Neural crest cell (in vitro differentiated cells): ENCODE measurements at places on chromosomes 11 and 22. TPM values are rescaled to one million over a fixed set of nuclear protein-coding genes. Genes with fewer than 3 reads are reported as not detected.
A peak's percentile ranks its signal among the peaks of the same experiment; 100 is the strongest.

The MAJIN gene
- total RNA-seq, result not detected in 2 replicates

The ARVCF gene
- total RNA-seq, result 93.5 and 105 TPM in 2 replicates

The SOX6 gene
- total RNA-seq, result 18.6 and 19.6 TPM in 2 replicates

The MAPK8IP2 gene
- 30.4 and 31.8 TPM in 2 replicates for total RNA-seq

The RHOD gene
- 1.7 and 2.1 TPM in 2 replicates for total RNA-seq

The SLC7A4 gene
- total RNA-seq, result 0.26 and 0.43 TPM in 2 replicates

The ROBO4 gene
- total RNA-seq, result 0.05 and 0.07 TPM in 2 replicates

The LGR4 gene
- 45.3 and 51.5 TPM in 2 replicates for total RNA-seq

The SMCO4 gene
- total RNA-seq, result 23.1 and 25.1 TPM in 2 replicates

The TRIM48 gene
- not detected in 2 replicates for total RNA-seq

DNA sequence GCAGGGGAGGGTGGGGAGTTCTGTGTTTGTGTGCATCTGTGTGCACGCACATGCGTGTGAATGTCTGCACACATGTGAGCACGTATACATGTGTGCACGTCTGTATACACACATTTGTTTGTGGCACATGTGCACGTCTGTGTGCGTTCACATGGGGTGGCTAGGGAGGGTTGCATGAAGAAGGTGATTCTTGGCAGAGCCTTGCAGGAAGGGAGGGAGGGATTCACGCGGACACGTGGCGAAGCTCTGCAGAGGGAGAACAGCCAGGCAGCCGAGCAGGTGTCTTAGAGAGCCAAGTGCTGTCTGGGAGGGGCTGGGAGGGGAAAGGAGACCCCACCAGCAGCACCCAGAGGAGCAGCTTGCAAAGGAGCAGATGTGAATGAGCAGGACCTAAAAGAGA is 372.1 kb downstream of the BRD1 start:
- H3K27ac ChIP-seq, result no peak overlapping the region
- no peaks in the 10 kb centered on the region for H3K36me3 ChIP-seq
- peaks cover 35% of the 10 kb centered on the region for H3K27me3 ChIP-seq
- H3K4me3 ChIP-seq, result no peak overlapping the region
- no peak for DNase-seq

GRCh38 chr11:126834573-126834972 is 166.0 kb downstream of the KIRREL3 start:
- peaks cover 10% of the 10 kb centered on the region for H3K4me1 ChIP-seq
- no peaks in the 10 kb centered on the region for H3K27me3 ChIP-seq
- no peak overlapping the region for H3K27ac ChIP-seq
- H3K4me3 ChIP-seq, result no peak overlapping the region

DNA sequence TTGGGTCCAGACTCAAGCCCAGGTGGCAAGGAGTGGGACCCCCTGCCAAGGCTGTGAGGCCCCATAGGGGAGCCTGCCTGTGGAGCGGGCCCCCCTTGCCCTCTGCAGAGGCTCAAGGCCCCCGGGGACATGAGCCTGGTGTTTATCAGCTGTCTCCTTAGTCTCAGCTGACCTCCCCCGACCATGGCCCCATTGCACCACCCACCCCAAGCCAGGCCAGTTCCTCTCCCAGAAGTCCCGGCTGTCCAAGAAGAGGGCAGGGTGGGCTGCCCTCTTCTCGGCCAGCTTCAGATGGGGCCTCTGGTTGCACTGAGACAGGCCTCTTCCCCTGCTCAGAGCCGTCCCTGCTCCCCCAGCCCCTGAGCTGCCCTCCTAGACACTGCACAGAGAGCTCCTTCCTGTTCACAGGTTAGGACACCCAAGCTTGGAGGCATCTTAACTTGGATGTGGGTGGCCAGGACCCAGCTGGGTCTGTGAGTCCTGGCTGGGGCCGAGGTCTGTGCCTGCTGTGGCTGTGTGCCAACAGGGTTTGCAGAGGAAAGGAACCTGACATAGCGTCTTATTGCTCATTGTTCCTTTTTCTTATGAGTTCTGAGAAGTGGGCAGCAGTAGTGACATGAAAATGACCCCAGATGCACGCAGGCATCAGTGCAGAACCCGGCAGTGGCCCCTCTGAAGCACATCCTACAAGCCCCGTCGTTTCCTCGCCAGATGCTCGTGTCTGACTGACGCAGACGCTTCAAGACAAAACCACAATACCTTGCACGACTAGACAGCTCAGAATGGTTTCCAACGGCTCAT is 5.4 kb downstream of the TRABD start:
- H3K27ac ChIP-seq, result no peak overlapping the region

- no peaks in the 10 kb centered on the region for H3K27me3 ChIP-seq
- peaks cover 43% of the 10 kb centered on the region for H3K4me1 ChIP-seq
- peaks cover 8% of the 10 kb centered on the region for H3K36me3 ChIP-seq
- peak overlapping the region; percentile 88 for H3K27ac ChIP-seq
Observed at GRCh38 chr11:114243461-114244372, 52.5 kb upstream of the NNMT start.

- peaks cover 37% of the 10 kb centered on the region for H3K4me1 ChIP-seq
- DNase-seq, result no peak
- H3K27ac ChIP-seq, result no peak overlapping the region
- H3K27me3 ChIP-seq, result no peaks in the 10 kb centered on the region
Observed at GRCh38 chr22:17269607-17270261, 50.5 kb upstream of the ADA2 start.

GRCh38 chr11:117900121-117900648 is 23.7 kb upstream of the FXYD6 start:
- no peak for DNase-seq

DNA sequence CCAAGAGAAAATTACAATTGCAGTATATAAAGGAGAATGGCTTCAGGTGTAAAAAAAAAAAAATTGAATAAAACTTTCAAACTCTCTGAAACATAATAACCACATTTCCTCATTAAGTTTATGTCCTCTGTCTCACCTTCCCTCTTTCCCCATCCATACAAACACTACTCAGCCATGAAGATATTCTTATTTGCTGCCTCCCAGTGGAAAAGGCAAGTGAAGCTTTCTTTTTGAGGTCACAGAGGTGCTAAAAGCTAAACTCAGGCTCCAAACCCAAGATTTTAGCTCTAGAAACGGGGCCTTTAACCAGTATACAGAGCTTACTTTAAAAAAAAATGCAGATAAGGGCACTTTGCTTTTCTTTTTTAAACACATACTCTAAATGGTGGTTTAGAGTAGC is 1568.5 kb downstream of the FAM181B start:
- no peak overlapping the region for H3K4me3 ChIP-seq
- H3K27ac ChIP-seq, result no peak overlapping the region
- peaks cover 4% of the 10 kb centered on the region for H3K4me1 ChIP-seq
- no peak for DNase-seq
- no peaks in the 10 kb centered on the region for H3K36me3 ChIP-seq

GRCh38 chr11:14253840-14254239 is 105.1 kb downstream of the RRAS2 start:
- H3K27me3 ChIP-seq, result peaks cover 5% of the 10 kb centered on the region
- H3K4me1 ChIP-seq, result peaks cover 5% of the 10 kb centered on the region
- H3K27ac ChIP-seq, result peak overlapping the region; percentile 60
- no peaks in the 10 kb centered on the region for H3K36me3 ChIP-seq
- no peak overlapping the region for H3K4me3 ChIP-seq

- H3K4me1 ChIP-seq, result peaks cover 48% of the 10 kb centered on the region
- H3K36me3 ChIP-seq, result peaks cover 9% of the 10 kb centered on the region
- H3K27me3 ChIP-seq, result no peaks in the 10 kb centered on the region
- peak; percentile 56 for DNase-seq
Observed at GRCh38 chr11:68373815-68374501, 61.6 kb downstream of the LRP5 start.

GRCh38 chr11:121881806-121882205 is 234.2 kb downstream of the BLID start:
- H3K36me3 ChIP-seq, result no peaks in the 10 kb centered on the region
- H3K27ac ChIP-seq, result no peak overlapping the region
- no peak for DNase-seq
- peaks cover 19% of the 10 kb centered on the region for H3K4me1 ChIP-seq

- no peak for DNase-seq
- H3K36me3 ChIP-seq, result no peaks in the 10 kb centered on the region
- no peak overlapping the region for H3K27ac ChIP-seq
- peak overlapping the region; percentile 81 for H3K4me3 ChIP-seq
Observed at GRCh38 chr11:22668005-22668796, 1.8 kb downstream of the GAS2 start.

- no peaks in the 10 kb centered on the region for H3K27me3 ChIP-seq
- DNase-seq, result no peak
- peaks cover 8% of the 10 kb centered on the region for H3K4me1 ChIP-seq
- H3K36me3 ChIP-seq, result peaks cover 10% of the 10 kb centered on the region
- H3K4me3 ChIP-seq, result peak overlapping the region; percentile 72
- H3K27ac ChIP-seq, result no peak overlapping the region
Observed at GRCh38 chr22:18974477-18975180, 38.5 kb upstream of the PRODH start.

- peak overlapping the region; percentile 23 for H3K27ac ChIP-seq
- peaks cover 3% of the 10 kb centered on the region for H3K36me3 ChIP-seq
- H3K27me3 ChIP-seq, result no peaks in the 10 kb centered on the region
- peak overlapping the region; percentile 43 for H3K4me3 ChIP-seq
Observed at GRCh38 chr22:37896939-37897338, 9.2 kb upstream of the MICALL1 start.

- no peaks in the 10 kb centered on the region for H3K36me3 ChIP-seq
- H3K4me3 ChIP-seq, result no peak overlapping the region
- no peak overlapping the region for H3K27ac ChIP-seq
- no peaks in the 10 kb centered on the region for H3K27me3 ChIP-seq
Observed at GRCh38 chr11:11268119-11268518, 84.9 kb downstream of the CSNK2A3 start.

- no peak for DNase-seq
- H3K27ac ChIP-seq, result peak overlapping the region; percentile 45
- H3K4me1 ChIP-seq, result peaks cover 43% of the 10 kb centered on the region
- no peaks in the 10 kb centered on the region for H3K36me3 ChIP-seq
Observed at GRCh38 chr11:126082251-126083109, 19.8 kb upstream of the CDON start.

DNA sequence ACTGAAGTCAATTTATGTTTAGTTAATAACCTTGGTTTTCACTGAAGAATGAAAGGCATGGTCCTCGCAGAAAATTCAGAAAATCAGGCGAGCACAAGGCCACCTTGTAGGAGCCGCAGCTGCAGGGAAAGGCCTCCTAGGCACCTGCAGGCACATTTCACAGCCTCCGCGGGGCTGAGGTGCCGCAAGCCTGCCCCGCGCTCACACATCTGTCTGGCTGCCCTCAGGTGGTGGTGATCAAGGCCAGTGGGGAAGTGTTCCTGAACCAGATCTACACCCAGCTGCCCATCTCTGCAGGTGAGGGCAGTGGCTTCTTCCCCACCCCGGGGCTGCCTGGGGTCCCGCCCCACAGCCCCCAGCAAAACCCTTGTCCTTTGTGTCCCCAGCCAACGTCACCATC is 10.5 kb downstream of the MUC5AC start:
- H3K27me3 ChIP-seq, result no peaks in the 10 kb centered on the region
- no peak overlapping the region for H3K4me3 ChIP-seq
- H3K27ac ChIP-seq, result no peak overlapping the region
- no peaks in the 10 kb centered on the region for H3K4me1 ChIP-seq
- DNase-seq, result no peak
- H3K36me3 ChIP-seq, result no peaks in the 10 kb centered on the region

- no peak overlapping the region for H3K4me3 ChIP-seq
- no peak overlapping the region for H3K27ac ChIP-seq
- no peaks in the 10 kb centered on the region for H3K36me3 ChIP-seq
- H3K27me3 ChIP-seq, result no peaks in the 10 kb centered on the region
- no peak for DNase-seq
Observed at GRCh38 chr11:92413757-92414513, 189.3 kb downstream of the FAT3 start.

DNA sequence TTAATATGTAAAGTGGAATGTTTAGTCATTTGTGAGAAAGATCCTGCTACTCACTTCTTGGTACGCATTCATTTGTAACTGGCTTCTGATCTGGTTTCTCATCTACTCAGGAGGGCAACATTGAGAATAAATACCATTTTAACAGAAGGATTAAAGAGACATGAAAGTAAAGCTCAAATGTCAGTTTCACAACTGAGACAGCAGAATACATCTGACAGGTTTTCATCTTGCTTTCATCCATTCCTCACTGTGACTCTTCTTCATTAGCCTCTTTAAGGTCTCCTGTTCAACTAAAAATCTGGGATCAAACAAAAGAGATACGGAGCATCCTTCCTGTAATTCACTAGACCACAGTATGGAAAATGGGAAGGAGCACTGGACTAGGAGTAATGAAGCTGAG is 31.4 kb upstream of the CCDC89 start:
- no peaks in the 10 kb centered on the region for H3K27me3 ChIP-seq
- no peaks in the 10 kb centered on the region for H3K36me3 ChIP-seq
- no peak for DNase-seq
- no peak overlapping the region for H3K27ac ChIP-seq
- H3K4me1 ChIP-seq, result peaks cover 53% of the 10 kb centered on the region

GRCh38 chr11:130467116-130467900 is 18.9 kb downstream of the ADAMTS15 start:
- H3K27me3 ChIP-seq, result no peaks in the 10 kb centered on the region
- H3K36me3 ChIP-seq, result no peaks in the 10 kb centered on the region
- DNase-seq, result no peak
- no peaks in the 10 kb centered on the region for H3K4me1 ChIP-seq

DNA sequence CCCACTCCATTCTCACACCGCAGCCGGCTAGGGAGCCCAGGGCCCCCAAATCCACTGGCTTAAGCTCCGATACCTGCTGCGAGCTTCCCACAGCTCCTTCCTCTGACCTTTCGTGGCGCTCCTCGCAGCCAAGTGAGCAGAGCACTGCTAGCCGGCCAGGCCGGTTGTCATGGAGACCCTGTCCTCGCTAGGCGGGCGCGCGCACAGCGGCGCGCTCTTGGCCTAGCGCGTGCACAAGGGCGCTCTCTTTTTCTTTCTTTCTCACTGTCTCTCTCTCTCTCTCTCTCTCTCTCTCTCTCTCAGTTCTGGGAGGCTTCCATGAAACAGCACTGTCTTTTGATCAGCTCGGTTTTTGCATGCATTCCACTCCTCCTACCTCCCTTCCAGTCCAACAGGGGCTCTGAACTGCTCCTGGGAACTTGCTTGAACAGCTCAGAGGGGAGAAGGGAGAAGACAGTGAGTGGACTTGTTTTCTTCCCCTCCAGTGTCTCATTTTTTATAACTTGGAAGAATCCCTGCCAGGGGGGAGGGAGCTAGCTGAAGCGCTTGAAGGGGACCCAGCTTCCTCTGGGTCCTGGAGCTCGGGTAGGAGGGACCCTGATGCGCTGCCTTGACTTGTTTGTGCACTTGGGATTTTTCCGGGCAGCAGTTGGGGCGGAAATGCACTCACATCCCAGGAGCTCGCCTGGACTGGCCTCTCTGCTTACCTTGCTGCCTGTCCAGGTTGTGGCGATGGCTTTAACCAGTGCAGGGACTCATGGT is 100.3 kb upstream of the AKIP1 start:
- H3K4me3 ChIP-seq, result peak overlapping the region; percentile 93
- peak; percentile 65 for DNase-seq
- no peaks in the 10 kb centered on the region for H3K36me3 ChIP-seq
- peaks cover 58% of the 10 kb centered on the region for H3K4me1 ChIP-seq

- H3K4me3 ChIP-seq, result no peak overlapping the region
- no peak overlapping the region for H3K27ac ChIP-seq
- H3K27me3 ChIP-seq, result peaks cover 65% of the 10 kb centered on the region
- no peaks in the 10 kb centered on the region for H3K4me1 ChIP-seq
- no peak for DNase-seq
Observed at GRCh38 chr11:62309991-62310390, 11.1 kb upstream of the SCGB1D4 start.

- peaks cover 18% of the 10 kb centered on the region for H3K4me1 ChIP-seq
- no peaks in the 10 kb centered on the region for H3K27me3 ChIP-seq
- H3K36me3 ChIP-seq, result peaks cover 9% of the 10 kb centered on the region
- no peak overlapping the region for H3K27ac ChIP-seq
- DNase-seq, result no peak
Observed at GRCh38 chr11:93513772-93514171, 29.4 kb downstream of the SMCO4 start.
